ENCODE measurements at places on chromosomes 4 and X. TPM values are rescaled to one million over a fixed set of nuclear protein-coding genes. Genes with fewer than 3 reads are reported as not detected.

Gene MSX1
- 10.1 TPM for total RNA-seq

Gene SHOX
- total RNA-seq = 0.02 TPM

Gene NCAPG
- 22.0 TPM for total RNA-seq

Gene IL9R
- 0.13 TPM for total RNA-seq

Gene HGFAC
- 0.14 TPM for total RNA-seq

Gene KLHL13
- 0.26 TPM for total RNA-seq

Gene AR
- 3.5 TPM for total RNA-seq

Gene RAB9B
- 0.05 TPM for total RNA-seq

Gene SPATA4
- 0.24 TPM for total RNA-seq

Gene TMEM131L
- total RNA-seq = 6.4 TPM

Measured in A549 treated with AZD2906 at 1 μM for 4 hours (cell line).